ENCODE measurements at places on chromosomes 7 and 10.

GRCh38 chr7:112449353-112449752 lies 907 bp upstream of the IFRD1 start:
- DNase-seq = no peak

GRCh38 chr7:118080947-118081346 lies 103.0 kb upstream of the LSM8 start:
- DNase-seq = peak; percentile 62

GRCh38 chr10:27743877-27744801 lies 1.5 kb downstream of the MKX start:
- peak; percentile 59 for DNase-seq

DNA sequence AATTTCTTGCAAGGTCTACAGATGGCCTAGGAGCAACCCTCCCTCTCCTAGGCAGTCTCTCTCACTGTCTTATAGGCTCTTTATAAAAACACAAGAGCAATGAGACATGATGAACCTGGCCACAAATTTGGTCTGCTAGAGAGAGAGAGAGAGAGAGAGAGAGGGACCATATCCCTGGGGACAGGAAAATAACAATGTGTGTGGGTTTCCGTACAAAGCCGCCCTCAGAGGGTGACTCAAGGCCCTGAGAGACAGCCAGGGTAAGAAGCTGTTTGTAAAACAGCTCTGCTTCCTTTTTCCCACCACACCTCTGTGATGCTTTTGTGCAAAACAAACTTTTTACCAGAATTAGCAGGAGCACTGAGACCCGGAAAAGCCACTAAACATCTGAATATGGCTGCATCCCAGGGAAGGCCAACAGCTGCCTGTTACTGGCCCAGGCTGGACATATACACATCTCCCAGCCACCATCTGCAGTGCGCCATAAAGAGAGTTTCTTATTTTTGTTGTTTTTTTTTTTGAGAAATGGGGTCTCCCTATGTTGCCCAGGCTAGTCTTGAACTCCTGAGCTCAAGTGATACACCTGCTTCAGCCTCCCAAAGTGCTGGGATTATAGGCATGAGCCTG lies 18.4 kb downstream of the GIMAP5 start:
- peak; percentile 75 for DNase-seq

- no peak for DNase-seq
These were observed 144.0 kb downstream of the RPS24 start for GRCh38 chr10:78177491-78178185.

DNA sequence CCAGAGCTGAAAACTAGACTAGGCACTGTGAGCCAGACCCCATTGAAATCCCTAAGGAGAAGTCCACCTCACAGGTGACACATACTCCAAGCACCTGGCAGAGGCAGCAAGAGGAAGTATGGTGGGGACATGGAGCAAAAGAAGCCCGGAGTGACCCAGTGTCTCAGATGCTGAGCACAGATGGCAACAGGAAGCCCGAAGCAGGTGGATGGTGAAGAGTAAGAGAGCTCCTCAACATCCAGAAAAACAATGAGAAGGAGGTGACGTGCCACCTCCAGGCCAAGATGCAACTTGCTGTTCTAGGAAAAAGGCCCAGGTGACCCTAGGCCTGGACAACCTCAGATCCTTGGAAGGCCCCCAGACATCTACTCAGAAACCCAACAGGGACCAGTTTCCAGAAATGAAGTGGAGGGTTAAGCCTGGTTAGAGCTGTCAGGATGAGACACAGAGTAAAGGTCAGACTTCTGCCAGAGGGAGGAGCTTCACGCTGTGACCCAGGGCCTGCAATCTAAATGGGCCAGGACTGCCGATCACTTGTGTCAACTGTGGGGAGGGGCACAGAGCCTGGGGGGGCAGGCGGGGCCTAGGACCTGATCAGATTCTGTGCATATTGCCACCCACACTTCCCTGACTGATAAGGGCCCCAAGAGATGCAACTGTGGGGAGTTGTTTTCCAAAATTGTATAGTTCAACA lies 2.4 kb upstream of the COBL start:
- DNase-seq = no peak

- DNase-seq = no peak
These were observed 646.2 kb upstream of the C7orf33 start for GRCh38 chr7:147944321-147944720.

DNA sequence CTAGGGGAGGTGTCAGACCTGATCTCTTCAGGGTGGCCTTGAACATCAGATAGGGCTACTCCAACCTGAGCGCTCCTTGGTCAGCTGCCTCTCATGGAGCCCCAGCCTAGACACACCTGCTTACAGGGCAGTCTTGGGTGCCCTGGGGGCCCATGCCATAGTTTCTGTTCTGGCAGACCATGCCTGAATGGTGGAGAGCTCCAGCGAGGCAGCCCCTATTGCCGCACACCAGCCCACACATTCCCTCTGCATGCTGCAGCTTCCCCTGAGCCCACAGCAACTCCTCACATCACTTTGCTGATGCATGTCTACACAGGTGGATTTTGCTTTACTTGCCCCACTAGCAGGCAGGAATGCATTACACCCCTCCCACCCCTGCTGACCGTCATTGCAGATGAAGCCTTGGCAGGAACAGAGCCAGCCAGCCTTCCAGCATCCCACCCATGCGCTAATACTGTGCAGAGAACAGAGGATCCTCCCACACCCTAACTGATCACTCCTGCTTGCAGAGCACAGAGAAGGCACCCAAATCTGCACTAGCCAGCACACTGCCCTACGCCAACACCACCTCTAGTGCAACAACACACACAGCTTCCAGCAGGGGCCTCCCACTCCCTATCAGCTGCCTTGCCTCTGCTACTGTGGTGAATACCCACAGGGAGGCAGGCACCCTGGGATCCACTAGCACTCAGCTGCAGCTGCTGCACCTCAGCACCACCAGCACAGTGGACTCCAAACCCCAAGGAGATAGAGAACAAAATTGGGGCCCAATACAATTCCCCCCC lies 43.0 kb upstream of the GRM3 start:
- DNase-seq = no peak

- DNase-seq = no peak
These were observed 129.0 kb downstream of the MARCHF5 start for GRCh38 chr10:92419740-92420545.

Data from activated T-cell treated with anti-CD3 and anti-CD28 coated beads, Interleukin-2, amount 50 U/mL, for 48 hours (primary cell).